ENCODE measurements at places on chromosomes 1 and 21.
A peak's percentile ranks its signal among the peaks of the same experiment; 100 is the strongest.

DNA sequence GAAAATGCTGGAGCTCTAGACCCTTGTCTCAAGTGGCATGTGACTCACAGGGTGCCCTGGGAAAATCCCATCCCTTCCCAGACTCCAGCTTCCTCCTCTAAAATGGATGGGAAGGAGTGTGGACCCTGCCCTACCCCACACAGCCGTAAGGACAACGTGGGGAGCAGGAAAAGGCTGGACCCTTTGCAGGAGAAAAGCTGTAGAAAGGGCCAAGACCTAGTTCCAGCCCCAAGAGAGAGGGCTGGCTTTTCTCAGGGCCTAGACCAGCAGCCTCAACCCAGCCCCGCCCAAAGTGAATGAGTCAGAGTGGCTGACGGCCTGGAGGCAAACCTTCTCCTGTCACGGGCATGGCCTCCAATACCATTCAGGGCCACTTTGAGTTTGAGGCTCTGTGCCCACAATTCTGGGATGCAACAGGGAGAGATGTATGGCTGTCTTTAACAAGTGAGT, 1.1 kb downstream of the LAMB3 start:
- DNase-seq = peak; percentile 93

- DNase-seq = no peak
Observed at GRCh38 chr1:156747742-156748669, 3.5 kb downstream of the HDGF start.

DNA sequence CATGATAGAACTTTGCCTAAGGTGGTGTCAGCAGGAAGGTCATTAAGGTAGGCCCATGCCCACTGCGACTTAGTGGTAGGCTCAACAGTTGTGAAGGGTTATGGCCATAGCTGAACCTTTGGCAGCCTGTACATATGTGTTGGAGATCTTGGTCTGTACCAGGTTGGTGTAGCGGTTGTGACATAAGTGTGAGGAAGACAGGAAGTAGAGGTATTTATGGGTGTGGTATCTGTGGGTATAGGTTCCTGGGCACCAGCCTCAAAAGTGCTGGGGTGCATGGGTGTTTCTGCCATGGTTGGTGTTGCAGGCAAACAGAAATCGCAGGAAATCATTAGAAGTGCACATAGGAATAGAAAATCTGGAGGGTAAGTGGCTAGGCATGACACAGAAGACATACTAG, 18.6 kb upstream of the LRIF1 start:
- no peak for DNase-seq

DNA sequence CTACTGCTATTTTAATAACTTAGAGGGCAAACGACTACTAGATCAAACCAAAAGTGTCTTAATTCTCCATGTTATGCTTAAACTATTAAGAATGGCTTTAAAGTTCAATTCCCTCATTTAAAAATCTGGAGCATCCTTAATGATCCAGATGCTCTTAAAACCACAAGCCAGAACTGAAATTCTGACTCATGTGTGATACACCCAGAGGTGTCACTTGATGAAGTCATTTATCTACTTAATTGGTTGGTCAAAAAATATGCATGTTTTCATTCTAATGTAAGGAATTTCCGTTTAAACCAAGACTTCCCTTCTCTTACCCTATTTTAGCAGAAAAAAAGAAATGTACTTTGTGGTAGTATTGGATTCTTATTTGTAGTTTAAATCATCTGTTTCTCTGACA, 1261.2 kb upstream of the B3GALT2 start:
- DNase-seq = no peak

DNA sequence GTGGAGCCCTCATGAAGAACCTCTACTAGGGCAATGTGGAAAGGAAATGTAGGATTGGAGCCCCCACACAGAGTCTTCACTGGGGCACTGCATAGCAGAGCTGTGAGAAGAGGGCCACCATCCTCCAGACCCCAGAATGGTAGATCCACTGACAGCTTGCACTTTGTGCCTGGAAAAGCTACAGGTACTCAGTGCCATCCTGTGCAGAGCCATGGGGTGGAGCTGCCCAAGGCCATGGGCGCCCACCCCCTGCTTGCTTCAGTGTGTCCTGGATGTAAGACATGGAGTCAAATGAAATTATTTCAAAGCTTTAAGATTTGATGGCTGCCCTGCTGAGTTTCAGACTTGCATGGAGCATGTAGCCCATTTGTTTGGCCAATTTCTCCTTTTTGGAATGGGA, 17.2 kb upstream of the TSHB start:
- no peak for DNase-seq

DNA sequence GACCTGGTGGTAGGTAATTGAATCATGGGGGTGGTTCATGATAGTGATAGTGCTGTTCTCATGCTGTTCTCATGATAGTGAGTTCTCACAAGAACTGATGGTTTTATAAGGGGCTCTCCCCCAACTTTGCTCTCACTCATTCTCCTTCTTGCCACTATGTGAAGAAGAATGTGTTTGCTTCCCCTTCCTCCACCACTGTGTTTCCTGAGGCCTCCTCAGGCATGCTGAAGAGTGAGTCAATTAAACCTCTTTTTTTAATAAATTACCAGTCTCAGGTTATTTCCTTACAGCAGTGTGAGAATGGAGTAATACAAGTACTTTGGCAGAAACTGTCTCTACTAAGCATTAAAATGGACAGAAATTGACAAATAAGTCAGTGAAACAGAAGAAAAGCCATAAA, 21.6 kb downstream of the RAB3GAP2 start:
- no peak for DNase-seq

- peak; percentile 92 for DNase-seq
Observed at GRCh38 chr1:41662765-41663437, 178.4 kb upstream of the EDN2 start.

DNA sequence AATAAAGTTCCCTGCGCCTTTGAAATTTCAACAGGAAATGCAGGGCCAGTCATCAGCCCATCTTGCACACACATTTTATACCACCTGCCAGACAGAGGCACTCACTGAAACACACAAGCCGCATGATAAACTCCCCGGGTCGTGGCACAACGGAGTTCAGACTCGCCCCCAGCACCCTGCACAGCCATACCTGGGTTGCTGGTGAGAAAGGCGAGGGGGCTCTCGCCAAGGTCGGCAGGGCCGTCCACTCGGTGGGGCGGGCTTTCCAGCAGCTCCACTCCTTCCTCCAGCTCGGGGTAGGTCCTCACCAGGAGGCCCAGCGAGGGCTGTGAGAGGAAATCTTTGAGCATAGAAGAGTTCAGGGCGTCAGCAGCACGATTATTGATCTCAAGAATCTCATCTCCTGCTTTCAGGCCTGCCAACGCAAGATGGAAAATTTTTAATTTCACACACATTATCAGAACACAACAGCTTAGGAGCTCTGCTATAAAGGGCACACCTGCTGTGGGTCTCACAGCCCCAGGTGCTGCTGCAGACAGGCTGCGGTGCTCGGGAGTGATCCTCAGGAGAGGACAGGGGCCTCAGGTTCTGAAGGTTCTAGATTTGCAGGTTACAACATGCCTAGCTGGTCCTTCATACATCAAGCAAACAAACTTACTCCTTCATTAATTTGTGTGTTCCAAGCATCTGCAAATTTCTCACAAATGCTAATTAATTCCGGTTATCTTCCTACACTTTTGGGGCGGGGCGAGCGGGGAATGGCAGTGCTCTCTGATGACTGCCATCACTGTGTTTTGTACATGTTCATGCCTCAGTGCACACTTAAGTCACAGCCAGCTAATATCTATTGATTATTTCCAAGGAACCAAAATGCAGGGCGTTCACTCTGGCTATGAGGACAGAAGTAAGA, 144.2 kb upstream of the KRTAP19-8 start:
- DNase-seq = no peak

DNA sequence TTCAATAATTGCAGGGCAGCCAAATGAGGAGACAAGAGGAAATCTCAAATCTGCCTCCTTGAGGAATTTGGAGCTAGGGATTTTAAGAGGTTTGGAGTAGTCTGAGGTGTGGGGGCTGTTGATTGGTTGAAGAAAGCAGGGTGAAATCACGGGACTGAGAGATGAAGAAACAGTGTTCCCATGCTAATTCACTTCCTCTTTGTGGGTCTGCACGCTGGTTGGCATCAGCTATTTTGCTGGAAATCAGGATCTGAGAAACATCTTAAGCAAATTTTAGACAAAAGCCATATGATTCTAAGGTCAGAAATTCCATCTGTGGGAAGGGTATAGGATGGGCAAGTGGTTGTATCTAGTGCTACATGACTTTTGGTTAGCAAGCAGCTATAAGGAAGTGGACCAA, 107.1 kb upstream of the PAXBP1 start:
- no peak for DNase-seq

DNA sequence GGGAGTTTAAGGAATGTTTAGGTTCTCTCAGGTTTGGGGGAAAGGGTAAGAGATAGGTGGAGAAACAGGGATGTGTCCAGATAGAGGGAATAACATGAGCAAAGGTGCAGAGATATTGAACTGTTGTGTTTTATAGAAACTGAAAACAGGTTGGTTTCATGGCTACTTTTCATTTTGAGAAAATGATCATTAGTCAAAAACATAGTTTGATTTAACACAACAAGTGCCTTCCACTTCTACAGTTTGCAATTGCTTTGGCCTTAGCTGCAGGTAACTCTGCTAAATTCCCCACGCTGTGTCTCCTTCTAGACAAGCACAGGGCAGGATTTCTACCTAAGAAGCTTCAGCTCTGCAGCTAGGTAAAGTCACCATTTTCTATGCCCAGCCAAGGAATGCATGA, 124.9 kb downstream of the RGS2 start:
- no peak for DNase-seq

- DNase-seq = no peak
Observed at GRCh38 chr1:154951901-154952657, 3.8 kb downstream of the PBXIP1 start.

DNA sequence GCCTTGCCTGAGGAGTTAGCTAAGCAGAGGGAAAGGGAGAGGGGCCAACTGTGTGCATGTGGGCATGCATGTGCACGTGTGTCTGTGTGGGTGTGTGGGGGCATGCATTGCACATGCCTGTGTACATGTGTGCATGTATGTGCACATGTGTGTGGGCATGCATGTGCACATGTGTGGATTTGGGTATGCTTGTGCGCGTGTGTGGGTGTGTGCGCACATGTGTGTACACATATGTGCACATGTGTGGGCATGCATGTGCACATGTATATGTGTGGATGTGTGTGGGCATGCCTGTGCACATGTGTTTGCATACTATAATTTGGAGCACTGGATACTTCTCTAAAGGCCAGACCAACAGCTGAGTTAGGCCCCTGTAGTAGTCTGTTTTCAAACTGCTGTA, 350.0 kb downstream of the PRDM2 start:
- DNase-seq = no peak

- DNase-seq = no peak
Observed at GRCh38 chr1:5658340-5659316, 333.6 kb downstream of the NPHP4 start.
